NCI-H774 (cell line): ENCODE measurements at places on chromosomes 13 and 19.

DNA sequence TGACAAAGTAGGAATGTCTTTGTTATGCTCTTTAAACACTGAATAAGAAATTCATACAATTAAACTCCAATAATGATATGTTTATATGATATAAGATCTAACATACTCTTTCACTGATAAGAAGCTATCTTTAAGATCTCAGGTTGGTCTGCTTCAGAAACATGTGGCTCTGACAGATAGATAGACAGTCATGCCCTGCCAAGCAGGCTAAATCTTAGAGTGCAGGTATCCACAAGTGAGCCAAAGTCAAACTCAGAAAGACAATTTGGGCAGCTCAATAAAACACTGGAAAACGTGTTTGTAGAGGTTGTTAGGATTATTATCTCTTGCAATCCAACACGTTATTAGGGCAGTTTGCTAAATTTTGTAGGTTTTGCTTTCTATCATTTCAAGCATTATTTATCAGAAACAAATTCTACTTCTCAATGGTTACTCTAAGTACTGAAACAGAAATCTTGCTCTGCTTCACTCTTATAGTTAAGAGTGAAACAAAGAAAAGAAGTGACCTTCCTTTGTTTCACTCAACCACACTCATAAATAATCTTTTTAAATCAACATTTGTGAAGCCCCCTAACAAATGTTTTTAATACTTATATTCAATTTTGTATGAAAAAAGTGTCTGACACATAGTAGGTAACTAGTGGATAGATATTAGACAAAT lies 1255.6 kb downstream of the DIAPH3 start:
- no peak for DNase-seq

GRCh38 chr13:114106991-114107685 lies 25.3 kb downstream of the RASA3 start:
- no peak for DNase-seq

- no peak for DNase-seq
Measured at GRCh38 chr13:48393698-48394085, 19.2 kb downstream of the LPAR6 start.

- DNase-seq = no peak
Measured at GRCh38 chr13:36132376-36132775, 1.2 kb upstream of the DCLK1 start.

GRCh38 chr19:14968247-14968646 lies 11.4 kb downstream of the SLC1A6 start:
- DNase-seq = no peak

DNA sequence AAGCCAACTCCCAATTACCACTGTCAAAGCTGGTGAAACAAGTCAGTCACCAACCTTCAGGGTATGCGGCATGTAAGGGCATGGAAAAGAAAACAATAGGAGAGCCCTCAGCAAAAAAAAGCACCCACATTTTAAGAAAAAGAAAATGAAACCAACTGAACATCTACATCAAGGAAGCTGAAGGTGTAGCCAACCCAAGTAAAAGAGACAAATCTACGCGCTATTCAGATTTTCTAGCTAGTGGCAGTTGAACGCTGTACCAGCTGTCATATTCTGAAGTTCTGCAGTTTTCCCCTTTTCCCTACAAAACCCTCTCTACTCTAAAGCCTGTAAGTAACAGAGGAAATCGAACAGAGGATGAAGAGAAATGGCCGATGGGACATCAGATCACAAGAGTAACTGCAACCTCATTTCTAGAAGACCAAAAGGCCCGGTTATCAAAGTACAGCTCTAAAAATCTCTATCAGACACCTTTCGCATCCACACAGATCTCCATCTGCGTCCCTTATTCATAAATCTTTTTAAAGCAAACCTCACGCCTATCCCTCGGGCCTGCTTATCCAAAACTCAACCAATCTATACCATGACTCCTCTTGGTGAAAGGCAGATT lies 1.4 kb downstream of the MYCBP2 start:
- no peak for DNase-seq

DNA sequence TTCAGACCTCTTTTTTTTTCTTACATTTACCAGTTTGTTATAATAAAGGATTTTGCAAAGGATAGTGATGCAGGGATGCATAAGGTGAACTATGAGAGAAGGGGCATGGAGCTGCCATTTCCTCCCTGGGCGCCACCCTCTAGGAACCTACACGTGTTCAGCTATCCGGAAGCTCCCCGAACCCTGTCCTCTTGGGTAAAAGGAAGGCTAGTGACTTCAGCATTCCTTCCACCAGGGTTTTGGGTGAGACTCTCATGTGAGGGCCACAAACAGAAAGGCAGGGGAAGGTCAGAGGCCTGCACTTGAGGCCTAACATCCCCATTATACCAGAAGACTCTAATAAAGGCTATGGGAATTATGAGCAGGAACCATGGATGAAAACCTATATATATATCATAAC lies 57.3 kb downstream of the IFT88 start:
- no peak for DNase-seq

- no peak for DNase-seq
Measured at GRCh38 chr13:35664747-35665146, 188.3 kb upstream of the MAB21L1 start.

- DNase-seq = no peak
Measured at GRCh38 chr19:18502246-18502637, 19.6 kb downstream of the ELL start.

DNA sequence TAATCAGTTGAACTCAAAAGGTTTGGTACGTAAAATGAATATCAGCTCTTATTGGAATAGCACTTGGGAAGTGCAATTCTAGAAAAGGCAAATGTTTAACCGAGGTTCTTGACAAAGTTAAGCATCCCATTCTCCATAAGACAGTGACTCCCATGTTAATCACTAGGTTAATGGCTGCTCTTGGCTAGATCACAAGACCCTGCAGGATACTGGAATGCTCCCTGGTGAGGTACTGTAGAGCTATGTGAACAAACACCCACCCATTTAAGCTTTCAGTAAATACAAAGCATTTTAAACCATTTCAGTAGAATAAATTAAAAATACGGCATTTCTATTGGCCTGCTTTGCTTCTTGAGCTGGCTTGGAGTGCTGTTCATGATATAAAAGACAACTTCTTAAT lies 56.5 kb downstream of the TDRD3 start:
- DNase-seq = no peak

- DNase-seq = no peak
Measured at GRCh38 chr19:51664997-51665396, 18.4 kb upstream of the SIGLEC14 start.

DNA sequence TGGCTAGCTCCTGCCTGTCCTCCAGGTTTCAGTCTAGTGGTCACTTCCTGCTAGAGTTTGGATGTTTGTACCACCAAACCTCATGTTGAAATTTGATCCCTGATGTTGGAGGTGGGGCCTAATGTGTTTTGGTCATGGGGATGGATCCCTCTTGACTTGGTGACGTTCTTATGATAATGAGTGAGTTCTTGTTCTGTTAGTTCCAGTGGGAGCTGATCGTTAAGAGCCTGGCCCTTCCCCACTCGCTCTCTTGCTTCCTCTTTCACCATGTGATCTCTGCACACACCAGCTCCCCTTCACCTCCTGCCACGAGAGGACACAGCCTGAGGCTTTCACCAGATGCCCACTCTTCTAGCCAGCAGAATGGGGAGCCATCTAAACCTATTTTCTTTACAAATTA lies 86.8 kb upstream of the SCEL start:
- no peak for DNase-seq

GRCh38 chr13:113759525-113760137 lies 605 bp downstream of the TMEM255B start:
- peak; percentile 43 for DNase-seq

DNA sequence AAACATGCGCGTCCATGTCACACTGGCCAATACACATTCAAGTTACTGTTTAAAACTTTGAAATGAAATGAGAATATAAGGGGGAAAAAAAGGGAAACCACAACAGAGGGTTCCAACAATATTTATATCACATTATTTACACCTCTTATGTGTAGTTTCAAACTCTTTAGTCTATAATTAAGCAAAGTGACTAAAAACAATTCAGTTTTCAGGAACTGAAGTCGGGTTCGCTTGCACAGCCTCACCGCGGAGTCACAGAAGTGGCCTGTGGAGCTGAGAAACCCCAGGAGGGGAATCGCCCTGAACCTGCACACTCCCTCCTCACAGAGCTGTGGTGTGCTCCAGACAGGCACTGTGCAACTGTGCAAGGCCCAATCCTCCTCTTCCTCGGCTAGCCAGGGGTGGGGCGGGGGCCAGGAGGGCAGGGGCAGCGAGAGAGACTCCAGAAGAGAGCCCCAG lies 75.9 kb downstream of the STK24 start:
- DNase-seq = no peak

GRCh38 chr13:58883405-58883804 lies 1251.9 kb downstream of the PCDH17 start:
- no peak for DNase-seq

DNA sequence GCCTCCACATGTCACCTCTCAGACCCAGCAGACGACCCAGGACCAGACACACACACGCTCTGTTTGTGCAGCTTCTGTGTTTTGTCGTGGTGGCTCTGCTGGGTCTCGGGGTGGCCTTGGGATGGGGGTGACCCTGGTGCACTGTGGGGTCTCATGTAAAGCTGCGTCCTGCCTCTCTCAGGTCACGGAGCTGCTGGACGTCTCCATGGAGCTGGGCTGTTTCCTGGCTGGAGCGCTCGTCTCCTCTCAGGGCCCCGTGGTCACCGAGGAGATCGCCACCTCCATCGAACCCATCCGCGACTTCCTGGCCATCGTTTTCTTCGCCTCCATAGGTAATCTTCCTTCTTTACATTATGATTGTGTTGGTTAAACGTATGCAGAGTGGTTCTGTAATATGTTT lies 45.4 kb upstream of the TFDP1 start:
- no peak for DNase-seq

DNA sequence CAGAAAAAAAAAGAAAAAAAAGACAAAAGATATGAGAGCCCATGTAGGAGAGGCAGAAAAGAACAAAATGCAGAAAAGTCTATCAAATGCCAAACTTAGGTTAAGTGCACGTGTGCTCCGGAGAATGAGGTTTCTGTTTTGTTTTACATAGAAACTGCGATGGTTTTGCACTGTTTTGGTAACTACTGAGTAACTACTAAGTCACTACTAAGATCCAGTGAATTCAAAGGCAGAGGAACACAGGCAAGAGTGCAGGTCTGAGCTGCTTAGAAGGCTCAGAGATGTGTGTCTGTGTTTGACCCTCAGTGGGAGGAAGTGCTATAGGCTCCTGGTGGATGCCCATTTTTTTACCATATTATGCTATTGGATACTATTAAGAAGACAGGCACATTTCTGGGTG lies 299.3 kb downstream of the NDFIP2 start:
- no peak for DNase-seq

DNA sequence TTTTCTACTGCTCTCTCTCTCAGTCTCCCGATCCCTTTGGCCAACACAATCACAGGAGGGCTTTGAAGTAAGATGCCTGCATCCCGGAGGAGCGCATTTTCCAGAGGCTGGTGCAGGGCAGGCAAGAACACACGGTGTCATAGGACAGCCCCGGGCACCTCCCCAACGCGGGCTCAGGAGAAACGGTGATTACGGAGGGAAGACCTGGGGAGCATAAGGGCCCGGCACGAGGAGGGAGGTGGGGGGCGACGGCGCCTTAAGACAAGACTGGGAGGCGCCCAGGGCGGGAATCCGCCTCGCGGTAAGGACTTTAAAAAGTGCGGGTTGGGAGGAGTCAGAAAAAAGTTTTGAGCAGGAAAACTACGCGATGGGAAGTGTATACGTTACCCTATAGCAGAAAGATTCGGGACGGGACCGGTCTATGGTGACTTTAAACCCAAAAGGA lies 18.7 kb upstream of the ZNF888 start:
- DNase-seq = no peak

DNA sequence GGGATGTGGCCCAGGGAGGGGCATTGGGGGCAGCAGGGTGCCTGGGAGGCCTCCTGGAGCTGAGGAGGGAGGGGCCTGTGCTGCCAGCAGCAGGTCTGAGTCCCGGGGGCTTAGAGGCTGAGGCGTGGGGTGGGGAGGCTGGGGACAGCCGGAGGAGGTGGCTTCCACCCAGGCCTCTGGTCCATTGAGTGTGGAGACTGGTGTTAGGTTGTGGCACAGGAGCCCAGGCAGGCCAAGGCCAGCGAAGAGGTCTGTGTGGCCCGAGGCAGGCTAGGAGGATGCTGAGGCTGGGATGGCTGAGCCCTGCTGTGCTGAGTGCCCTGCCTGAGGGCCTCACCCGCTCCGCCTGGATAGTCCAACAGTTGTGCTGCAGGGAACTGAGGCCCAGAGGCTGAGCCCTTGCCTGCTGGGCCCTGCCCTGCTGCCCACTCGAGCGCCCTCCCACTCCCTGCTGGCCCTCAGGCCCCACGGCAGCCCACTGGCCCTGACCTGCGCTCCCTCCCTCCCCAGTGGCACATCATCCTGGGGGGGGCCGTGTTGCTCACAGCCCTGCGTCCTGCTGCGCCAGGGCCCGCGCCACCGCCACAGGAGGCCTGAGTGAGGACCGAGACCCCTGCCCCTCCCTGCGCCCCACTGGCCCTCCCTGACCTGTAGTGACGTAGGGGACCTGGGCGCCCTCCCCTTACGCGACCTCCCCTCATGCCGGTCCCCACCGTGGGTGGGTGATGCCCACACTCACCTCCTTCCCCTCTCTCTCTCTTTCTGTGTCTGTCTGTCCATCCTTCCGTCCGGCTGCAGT lies 4.9 kb upstream of the GARIN5A start:
- DNase-seq = no peak

GRCh38 chr19:46731007-46731501 lies 14.1 kb upstream of the PRKD2 start:
- no peak for DNase-seq

DNA sequence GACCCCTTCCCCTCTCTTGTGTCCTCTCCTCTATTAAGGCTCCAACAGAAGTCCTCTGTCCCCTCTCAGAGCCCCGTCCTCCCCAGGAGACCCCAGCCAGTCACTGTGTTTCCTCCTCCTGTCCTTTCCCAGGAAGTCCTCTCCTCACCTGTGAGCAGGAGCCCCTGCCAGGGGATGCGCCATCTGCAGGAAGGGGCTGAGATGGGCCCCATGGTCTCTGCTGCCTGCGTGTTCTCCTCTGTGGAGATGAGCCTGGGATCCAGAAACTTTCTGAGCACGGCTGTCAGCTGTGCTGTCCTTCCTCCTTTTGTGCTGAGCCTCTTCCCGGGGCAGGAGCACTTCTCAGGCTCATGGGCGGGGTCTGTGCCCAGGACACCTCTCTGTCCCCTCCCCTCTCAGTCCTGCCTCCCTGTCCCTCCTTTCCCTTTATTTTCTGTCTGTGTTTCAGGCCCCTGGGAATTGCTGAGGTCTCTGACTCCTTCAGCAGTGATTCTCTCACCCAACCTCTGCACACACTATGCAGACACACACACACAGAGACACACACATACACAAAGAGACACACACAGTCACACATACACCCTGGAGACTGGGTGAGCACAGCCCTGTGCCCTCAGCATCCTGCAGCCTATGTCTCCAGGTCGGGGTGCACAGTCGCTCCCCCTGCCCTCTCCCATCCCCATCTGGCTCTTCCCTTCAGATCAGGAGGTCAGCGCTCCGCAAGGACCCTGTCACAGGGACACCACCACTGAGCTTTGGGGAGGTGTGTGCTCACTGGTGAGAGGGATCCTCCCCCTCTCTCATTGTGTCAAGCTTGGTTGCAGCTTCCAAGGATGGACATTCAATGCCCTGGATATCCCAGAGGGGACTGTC lies at the start of gene CEACAM8:
Gene CEACAM8, minus strand, starts transcription at position 308 of the 873 bp plus-strand sequence. Its CDS starts 96 bp downstream, at position 212.
- no peak for DNase-seq

- DNase-seq = no peak
Measured at GRCh38 chr19:44984005-44984404, 17.3 kb upstream of the RELB start.

GRCh38 chr13:24083141-24083540 lies 77.4 kb upstream of the SPATA13 start:
- DNase-seq = no peak

GRCh38 chr13:92137520-92137919 lies 739.1 kb downstream of the GPC5 start:
- no peak for DNase-seq

- DNase-seq = peak; percentile 56
Measured at GRCh38 chr13:52617070-52618060, 24.9 kb upstream of the HNRNPA1L2 start.
